ENCODE measurements at places on chromosomes 5 and 9.

- peak; percentile 85 for DNase-seq
Observed at GRCh38 chr9:78031444-78031892, at the start of gene GNAQ. Gene GNAQ (minus strand): TSS chr9:78031811. CDS start chr9:78031235, 576 bp downstream.

GRCh38 chr9:129879103-129879699, 43.9 kb downstream of the USP20 start:
- no peak for DNase-seq

DNA sequence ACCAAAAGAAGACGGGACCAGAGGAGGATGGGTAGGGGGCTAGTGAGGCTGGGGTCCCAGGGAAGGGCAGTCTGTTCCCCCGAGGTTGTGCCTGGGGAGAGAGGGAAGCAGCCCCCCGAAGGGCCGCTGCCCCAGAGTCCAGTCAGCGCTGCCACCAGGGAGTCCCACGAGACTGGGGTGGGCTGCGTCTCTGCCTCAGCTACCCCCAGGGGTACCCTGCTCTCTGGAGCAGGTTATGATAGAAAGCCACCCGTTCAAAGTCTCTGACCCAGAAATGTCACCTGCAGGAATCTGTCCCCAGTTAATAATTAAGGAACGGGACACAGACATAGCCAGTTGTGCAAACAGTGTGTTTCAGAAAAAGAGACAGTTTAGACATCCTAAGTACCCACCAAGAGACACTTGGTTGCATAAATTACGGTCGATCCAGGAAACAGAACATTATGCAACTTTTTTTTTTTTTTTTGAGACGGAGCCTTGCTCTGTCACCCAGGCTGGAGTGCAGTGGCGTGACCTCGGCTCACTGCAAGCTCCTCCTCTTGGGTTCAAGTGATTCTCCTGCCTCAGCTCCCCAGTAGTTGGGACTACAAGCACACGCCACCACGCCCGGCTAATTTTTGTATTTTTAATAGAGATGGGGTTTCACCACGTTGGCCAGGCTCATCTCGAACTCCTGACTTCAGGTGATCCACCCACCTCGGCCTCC, 10.7 kb upstream of the AGPAT2 start:
- no peak for DNase-seq

DNA sequence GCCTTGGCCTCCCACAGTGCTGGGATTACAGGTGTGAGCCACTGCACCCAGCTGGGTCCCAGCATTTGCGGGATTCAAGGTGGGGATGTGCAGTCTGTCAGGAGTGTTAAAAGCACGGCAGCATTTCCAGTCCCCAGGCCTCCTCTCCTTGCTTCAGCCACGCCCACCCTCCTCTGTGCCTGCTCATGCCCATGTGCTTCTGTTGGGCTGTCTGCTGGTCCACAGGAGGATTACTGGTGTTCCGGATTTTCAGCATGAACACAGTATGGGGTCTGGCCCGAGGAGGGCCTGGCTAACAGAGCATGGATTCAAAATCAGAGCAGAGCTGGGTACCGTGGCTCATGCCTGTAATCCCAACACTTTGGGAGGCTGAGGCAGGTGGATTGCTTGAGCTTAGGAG, 5.5 kb downstream of the ARRDC1 start:
- no peak for DNase-seq

DNA sequence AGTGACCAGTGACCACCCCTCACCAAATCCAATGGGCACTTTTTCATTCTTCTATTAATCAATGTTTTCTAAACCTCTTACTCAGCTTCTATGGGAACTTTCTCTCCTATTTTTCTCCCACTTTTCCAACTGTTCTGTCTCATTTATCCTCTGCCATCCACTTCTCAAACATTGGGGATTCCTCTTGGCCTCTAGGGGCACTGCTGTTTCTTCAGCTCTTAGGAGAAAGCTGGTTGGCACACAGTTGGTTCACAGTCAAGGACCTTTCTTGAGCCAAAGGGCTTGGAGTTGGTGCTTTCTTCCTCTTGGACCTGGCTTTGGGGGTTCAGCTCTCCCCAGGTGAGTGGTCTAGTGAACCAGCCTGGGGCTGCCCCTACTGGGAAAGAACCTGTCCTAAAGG, 112.2 kb upstream of the LHFPL2 start:
- no peak for DNase-seq

- DNase-seq = no peak
Observed at GRCh38 chr9:4425319-4426045, 64.8 kb upstream of the SLC1A1 start.

DNA sequence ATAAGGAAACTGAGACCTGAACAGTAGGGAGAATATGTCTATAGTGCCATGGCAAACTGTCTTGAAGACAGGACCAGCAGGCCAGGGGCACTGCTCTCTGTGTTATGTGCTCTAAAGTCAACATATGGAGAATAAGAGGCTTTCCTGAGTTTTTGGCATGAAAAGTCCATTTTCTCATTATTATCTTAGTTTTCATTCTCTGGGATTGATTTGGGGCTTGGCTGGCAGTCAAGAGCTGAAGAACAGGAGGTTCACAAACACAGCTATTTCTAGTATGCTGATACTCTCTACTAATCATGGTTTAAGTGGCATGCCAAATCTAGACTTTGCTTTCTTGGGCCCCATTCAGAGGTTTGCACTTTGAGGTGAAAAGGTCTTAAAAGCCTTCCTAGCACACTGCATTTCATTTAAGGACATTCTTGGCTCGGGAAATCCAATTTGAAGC, 404.4 kb downstream of the ZNF608 start:
- DNase-seq = no peak

DNA sequence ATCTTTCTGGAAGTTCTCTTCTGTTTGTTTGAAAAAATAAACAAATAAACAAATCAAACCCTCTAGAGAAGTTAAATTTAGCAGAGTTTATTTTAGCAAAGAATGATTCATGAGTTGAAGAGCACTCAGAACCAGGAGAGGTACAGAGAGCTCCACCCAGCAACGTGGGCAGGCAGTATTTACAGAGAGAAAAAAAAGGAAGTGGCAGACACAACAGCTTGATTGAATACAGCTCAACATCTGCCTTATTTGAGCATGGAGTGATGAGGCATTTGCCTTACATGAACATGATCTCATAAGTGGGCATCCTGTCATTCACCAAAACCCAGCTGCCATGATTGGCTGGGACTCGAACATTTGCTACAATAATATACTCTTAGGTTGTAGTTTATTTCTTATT, 381.6 kb upstream of the ADAMTS16 start:
- no peak for DNase-seq

GRCh38 chr9:79116709-79117108, 455.1 kb upstream of the TLE4 start:
- no peak for DNase-seq

DNA sequence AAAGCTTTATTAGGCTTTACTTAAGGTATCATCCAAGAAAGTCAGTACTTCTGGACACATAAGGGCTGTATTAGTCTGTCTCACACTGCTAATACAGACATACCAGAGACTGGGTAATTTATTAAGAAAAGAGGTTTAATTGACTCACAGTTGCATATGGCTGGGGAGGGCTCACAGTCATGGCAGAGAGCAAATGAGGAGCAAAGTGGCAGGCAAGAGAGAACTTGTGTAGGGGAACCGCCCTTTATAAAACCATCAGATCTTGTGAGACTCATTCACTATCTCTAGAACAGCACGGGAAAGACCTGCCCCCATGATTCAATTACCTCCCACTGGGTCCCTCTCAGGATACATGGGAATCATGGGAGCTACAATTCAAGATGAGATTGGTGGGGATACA, 49.2 kb upstream of the SLC44A1 start:
- no peak for DNase-seq

DNA sequence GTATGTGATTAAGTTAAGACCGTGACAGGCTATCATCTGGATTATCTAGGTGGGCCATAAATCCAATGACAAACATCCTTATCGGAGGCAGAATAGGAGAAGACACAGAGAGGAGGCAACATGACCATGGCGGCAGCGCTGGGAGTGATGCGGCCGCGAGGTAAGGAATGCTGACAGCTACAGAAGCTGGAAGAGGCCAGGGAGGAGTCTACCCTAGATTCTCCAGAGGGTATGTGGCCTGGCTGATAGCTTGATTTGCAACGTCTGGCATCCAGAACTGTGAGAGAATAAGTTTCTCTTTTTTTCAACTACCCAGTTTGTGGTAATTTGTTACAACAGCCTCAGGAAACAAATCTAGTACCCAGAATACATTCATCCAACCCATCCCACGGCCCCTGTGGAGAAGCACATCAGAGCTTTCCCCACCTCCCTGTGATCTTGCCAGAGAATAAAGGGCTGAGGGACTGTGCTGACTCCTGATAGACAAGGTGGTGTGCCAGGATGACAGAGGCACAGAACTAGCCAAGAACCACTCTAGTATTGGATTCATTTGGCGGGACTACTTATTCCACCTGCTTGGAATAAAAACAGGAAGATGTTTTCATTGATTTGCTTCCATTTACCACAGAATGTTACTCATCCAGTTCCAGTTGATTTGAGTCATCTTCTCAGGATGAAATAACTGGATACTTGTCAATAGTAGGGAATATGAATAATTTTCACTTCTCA, 187.4 kb downstream of the MAN2A1 start:
- DNase-seq = no peak
